ENCODE measurements at places on chromosomes 4 and X.

- DNase-seq: no peak
Measured at GRCh38 chr4:173410079-173410478, 11.2 kb upstream of the SCRG1 start.

DNA sequence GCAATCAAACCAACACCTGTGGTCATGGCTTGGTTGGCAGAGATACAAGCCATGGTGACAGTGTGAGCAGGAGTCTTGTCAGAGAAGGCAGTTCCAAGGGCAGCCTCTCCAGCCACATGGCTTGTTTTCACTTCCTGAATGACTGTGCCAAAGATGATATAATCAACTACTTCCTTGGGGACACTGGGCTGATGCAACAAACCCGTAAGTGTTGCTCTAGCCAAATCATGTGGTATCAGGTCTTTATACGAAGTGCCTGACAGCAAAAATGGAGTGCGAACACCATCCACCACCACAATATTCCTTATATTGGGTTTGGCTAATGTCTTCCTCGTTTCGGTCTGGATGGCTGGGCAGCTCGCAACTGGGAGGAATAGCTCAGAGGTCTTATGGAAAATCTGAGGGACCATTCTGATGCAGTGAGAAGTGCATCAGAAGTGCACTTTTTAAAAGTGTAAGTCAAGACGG is 922.0 kb downstream of the NLGN4X start:
- DNase-seq: no peak

- DNase-seq: no peak
Measured at GRCh38 chrX:30278365-30278764, 30.8 kb downstream of the NR0B1 start.

DNA sequence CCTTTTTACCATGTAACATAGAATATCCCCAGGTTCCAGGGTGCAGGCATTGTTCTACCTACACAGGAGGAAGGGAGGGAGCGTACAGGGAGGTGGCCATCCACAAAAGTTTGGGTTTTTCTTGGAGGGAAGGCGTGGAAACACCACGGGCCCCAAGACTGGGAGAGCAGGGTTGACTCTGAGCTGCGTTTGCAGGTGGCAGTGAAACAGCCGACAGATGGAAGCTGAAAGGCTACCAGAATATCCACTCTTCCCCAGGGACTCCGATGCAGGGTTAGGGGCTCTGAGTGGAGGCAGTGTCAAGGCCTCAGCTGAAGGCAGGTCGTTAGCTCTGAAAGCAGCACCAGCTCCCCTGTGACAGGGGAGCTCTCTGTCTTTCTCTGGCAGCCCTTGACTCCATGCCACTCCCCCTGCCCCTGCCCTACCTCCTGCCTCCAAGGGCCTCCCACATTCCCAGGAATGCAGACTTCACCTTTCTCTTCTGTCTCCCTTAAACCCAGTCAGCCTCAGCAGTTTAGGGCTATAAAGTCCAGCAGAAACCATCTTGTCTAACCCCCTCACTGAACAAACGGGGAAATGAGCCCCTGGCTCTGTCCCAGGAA is 14.0 kb upstream of the GLOD5 start:
- DNase-seq: no peak

GRCh38 chr4:87405211-87405820 is 14.3 kb upstream of the HSD17B11 start:
- DNase-seq: no peak

DNA sequence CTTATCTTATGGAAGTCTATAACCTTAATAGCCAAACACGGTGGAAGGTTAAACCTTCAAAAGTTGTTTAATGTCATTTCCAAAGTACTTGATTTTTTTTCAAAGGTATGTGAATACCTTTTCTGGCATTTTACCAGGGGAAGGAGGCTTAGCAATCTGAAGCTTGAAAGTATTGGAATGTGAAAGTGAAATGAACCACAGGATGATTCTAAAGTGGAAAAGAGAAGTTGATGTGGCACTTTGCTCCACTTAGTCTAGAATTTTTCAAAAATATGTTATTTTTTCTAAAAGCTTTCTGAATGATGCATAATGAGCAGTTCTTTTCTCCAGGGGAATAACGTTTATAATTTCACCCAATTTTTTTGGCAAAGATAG is 19.2 kb downstream of the PI4K2B start:
- DNase-seq: no peak

- DNase-seq: no peak
Measured at GRCh38 chr4:170589597-170590191, 499.9 kb upstream of the AADAT start.

DNA sequence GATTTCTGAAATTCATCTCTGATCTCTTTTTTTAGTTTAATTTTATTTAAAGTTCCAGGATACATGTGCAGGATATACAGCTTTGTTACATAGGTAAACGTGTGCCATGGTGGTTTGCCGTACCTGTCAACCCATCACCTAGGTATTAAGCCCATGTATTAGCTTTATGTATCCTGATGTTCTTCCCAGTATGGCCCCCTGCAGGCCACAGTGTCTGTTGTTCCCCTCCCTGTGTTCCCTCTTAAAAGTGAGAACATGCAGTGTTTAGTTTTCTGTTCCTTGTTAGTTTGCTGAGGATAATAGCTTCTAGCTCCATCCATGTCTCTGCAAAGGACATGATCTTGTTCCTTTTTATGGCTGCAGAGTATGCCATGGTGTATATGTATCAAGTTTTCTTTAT is 153.2 kb downstream of the RAPGEF2 start:
- DNase-seq: no peak

DNA sequence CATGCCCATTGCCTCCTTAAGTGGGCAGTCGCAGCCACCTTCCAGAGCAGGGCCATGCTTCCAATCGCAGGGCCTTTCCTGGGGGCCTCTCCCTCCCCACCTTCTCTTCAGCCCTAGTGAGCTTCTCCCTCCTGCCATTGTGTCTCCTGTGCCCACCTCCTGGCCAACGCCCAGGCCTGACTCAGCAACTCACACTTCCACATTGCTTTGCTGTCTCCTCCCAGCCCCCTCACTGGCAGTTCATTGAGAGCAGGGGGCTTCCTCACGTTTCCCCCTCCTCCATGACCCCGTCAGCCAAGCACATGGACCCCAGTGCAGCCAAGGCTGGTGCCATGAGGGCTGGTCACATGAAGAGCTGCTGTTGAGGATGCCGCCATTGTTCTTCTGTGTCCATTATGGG is 25.9 kb downstream of the HTRA3 start:
- no peak for DNase-seq

- no peak for DNase-seq
Measured at GRCh38 chr4:7821245-7822136, 118.2 kb downstream of the AFAP1 start.

- no peak for DNase-seq
Measured at GRCh38 chr4:77430847-77431246, 174.8 kb upstream of the CXCL13 start.

GRCh38 chrX:103151799-103152198 is 58.9 kb upstream of the NXF3 start:
- no peak for DNase-seq

- no peak for DNase-seq
Measured at GRCh38 chr4:2301225-2301642, 39.3 kb upstream of the MXD4 start.

DNA sequence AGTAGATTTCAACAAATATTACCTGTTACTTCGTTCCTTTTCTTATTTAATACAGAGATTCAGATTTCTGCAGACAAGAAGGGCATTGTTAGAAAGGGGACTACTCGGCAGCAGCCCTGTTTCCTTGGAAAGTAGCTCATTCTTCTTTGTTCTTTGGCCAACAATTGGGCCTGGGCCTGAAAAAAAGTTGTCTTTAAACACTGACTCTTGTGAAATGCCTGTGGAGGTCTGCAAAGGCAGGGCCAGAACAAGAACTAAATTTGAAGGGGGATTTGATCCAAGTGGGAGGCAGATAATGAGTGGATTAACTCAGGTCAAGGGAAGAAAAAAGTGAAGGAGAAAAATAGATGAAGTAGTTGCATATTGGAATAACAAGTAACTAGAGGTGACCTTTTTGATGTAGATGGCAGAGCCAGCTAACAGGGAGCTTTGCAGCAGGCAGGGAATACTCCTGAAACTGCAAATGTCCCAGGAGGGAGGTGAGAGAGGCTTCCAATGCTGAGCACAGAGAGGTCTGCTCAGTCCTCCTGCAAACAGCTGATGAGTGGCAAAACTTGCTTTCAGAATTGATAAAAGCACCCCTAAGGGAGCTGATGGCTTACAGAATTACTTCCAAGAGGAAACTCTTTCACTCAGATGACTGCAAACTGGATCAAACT is 393.2 kb upstream of the HS3ST1 start:
- DNase-seq: no peak

DNA sequence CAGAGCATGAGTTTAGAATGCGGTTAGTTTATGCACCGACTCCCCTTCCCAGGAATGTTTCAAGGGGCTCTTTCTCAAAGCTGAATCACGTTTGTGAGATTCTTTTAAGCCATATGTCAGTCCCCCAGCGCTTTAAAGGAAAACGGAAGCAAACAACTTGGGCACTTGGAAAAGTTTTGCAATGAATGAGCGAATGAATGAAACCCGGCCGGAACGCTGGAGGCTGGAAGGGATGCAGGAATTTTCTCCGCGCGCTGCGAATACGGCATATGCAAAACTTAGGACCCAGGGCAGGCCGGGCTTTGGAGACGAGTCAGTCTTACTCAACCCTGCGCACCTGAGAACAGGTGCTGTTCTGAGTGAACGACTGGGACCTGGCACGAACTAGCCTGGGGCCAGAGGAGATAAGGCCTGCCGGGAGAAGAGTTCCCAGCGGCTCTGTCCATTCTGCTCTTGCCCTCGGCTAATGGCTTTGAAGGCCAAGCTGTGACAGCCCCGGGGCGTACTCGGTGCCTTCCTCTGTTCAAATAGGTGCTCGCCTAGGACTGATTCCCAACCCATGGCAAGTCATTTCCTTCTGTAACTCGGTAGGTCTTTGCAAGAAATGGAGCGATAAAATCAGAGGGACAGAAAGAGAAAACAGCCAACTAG is 743 bp upstream of the NRK start:
- no peak for DNase-seq

DNA sequence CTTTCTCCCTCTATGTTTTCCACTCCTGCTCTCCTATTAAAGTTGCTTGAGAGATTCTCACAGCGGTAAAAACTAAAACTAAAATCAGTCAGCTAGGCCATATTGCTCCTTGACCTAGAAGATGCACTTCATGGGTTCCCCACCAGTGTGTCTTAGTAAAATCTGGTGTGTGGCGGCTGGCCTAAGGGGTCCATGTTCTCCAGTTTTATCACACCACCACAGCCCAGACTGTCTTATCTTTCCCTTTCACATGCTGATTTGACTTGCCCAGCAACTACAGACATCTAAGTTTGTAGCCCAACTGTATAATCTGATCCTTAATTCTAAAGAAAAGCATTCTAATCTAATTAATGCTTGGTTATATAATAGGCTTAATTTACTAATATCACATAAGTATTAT is 68.0 kb downstream of the ATP8A1 start:
- DNase-seq: no peak

GRCh38 chr4:6198768-6199421 is 1.5 kb downstream of the JAKMIP1 start:
- no peak for DNase-seq

GRCh38 chrX:133563705-133564104 is 148.4 kb upstream of the GPC4 start:
- no peak for DNase-seq

GRCh38 chr4:128858879-128859671 is 49.6 kb downstream of the JADE1 start:
- DNase-seq: no peak

DNA sequence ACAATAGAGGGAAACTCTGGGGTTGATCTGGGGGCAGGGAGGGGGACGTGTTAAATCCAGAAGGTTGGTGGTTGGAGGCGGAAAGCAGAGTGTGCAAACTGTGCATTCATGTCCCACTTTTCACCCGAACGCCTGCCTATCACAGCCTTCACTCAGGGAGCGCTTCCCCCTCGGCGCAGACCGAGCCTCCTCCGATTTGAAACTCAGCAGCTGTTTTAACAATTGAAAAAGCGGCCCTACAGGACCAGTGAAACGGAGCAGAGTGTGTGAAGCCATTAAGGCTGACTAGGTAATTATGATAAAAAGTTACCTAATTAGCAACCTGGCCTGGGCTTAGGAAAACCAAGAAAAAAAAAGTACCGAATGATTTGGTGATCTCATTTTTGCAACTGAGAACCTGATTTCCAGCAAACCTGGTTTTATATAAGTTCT is 685 bp upstream of the NDNF start:
- no peak for DNase-seq

DNA sequence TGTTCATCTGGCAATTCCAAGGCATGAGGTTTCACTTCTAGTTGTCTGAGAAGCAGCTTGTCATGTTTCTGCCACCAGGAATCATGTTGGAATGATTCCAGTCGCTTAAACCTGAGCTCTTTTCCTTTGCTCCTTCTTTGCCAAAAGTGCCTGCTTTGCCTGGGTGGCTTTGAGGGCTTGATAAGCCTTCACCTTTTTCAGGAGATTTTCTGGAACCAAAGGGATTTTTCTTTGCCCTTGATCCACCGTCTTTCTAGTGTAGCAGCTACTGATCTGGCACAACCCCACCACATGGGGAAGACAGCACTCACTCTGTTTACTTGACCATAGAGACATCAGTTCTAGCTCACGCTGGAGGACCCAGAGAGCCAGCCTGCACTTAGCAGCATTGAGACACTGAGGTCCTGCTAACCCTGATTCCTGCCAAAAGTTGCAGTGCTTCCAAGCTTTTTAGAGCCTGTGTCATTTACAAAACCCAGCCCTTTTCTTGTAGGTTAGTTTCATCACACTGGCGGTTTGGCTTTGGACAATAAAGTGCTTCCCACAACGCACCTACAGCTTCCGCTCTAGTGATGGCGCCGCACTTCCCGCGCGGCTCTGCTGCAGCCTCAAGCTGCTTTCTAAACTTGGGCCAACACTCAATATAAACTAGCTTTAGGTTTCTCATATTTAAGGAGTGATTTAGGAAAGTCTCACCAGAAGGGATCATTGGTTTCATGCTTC is 7.3 kb upstream of the CCNI start:
- no peak for DNase-seq

DNA sequence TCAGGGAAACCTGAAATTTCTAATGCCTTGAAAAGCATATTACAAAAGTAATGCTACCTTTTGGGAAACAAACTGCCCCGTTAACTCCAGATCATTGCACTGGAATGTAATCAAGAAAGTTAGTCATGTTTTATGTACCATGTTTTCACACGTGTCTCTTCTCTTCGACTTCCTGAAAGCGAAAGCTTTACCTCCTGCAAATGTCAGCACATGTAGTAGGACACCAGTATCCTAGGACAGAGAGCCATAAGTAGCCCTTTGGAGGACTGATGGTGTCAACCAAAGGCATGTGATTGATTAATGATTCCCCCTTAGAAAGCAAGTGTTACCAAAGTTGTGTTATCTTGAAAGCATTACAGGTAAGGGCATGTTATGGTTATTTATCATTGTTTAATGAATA is 8.8 kb upstream of the MND1 start:
- DNase-seq: no peak

Measured in NCI-H774 (cell line).